ENCODE measurements at places on chromosomes 12 and 14. TPM values are rescaled to one million over a fixed set of nuclear protein-coding genes. Genes with fewer than 3 reads are reported as not detected.

GRCh38 chr12:42325653-42326474 is at the start of the genes PPHLN1 and ZCRB1:
PPHLN1 (plus strand) TSS chr12:42326167; CDS start chr12:42335903, 9,736 bp downstream.
ZCRB1 (minus strand) TSS chr12:42326094; CDS start chr12:42324102, 1,992 bp downstream.
- peak; percentile 71 for DNase-seq

DNA sequence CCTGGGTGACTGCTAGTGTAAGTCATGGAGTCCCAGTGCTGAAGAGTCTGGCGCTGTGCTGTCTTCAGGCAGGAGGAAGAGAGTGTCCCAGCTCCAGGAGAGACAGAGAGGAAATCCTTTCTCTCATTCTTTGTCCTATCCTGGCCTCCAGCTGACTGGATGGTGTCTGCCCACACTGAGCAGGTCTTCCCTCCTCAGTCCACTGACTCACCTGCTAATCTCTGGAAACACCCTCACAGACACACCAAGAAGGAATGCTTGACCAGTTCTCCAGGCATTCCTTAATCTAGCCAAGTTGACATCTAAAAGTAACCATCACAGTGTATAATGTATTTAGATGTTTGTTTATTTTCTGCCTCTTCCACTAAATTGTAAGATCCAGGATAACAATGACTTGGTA is 53.9 kb downstream of the EMP1 start:
- DNase-seq: no peak

- DNase-seq: no peak
Observed at GRCh38 chr12:5996459-5996858, 51.4 kb upstream of the ANO2 start.

DNA sequence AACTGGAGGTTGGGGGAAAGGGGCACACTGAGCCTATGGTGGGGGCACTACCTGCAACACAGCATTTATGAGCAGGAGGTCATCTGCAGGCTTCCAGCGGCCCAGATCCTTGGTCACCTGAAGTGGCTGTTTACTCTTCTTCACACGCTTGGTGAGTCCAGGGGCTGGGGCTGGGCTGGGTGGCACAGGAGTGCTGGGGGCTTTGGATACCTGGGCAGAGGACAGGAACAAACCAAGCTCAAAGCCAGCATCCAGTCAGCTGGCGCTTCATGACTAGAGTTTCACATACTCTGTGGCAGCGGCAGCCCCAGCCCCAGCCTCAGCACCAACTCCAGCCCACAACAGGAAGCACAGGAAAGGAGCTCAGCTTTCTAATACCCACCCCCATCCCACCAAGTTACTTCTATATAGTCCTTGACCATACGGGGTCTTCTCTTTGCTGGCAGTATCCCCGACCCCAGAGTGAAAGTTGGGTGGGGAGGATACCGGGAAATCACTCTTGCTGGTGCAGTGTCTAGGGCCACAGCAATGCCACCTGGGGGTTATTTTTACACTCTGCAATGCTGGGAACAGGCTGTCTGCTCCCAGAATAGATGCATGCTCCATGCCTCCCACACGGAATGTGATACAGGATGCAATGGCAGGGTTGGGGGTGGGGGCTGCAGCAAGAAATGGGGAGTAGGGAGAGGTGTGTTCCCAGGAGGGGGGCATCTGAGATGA is 3.1 kb downstream of the MCRS1 start:
- DNase-seq: no peak

VDR gene
- total RNA-seq: 2.8 TPM

RHNO1 gene
- 4.6 TPM for total RNA-seq

C1QL4 gene
- total RNA-seq: not detected

DNA sequence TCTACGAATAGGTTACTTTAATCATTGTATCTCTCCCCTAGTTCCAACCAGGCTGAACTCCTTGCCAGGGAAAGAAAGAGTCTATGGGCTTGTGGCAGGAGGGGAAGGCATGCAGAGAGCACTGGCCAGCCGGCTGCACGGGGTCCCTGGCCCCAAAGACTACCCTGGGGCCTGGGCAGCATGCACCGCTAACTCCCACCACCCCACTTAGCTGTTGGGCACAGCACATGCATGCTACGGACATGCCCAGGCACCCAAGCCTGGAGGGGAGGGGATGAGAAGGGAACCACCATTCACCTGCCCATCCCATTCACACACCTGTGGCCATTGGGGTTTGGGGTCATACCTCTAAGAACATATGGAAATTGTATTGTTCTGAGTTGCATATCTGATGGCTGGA is 94.1 kb downstream of the PIK3C2G start:
- DNase-seq: no peak

GRCh38 chr14:60277605-60278190 is 28.7 kb downstream of the PPM1A start:
- DNase-seq: no peak

DNA sequence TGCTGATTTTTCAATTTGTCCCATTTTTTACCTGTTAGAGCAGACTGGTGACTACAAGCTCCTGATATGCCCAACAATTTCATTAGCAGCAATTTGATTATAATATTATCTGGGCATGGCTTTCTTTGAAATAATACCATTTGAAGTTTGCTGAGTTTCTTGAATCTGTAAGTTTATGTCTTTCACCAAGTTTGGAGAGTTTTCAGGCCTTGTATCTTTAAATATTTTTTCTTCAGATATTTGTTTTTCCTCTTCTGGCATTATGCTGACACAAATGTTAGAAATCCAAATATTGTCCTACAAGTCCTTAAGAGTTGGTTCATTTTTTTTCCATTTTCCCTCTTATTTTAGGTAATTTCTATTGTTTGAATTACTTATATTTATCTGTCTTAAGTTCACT is 30.4 kb downstream of the SLC2A13 start:
- no peak for DNase-seq

DNA sequence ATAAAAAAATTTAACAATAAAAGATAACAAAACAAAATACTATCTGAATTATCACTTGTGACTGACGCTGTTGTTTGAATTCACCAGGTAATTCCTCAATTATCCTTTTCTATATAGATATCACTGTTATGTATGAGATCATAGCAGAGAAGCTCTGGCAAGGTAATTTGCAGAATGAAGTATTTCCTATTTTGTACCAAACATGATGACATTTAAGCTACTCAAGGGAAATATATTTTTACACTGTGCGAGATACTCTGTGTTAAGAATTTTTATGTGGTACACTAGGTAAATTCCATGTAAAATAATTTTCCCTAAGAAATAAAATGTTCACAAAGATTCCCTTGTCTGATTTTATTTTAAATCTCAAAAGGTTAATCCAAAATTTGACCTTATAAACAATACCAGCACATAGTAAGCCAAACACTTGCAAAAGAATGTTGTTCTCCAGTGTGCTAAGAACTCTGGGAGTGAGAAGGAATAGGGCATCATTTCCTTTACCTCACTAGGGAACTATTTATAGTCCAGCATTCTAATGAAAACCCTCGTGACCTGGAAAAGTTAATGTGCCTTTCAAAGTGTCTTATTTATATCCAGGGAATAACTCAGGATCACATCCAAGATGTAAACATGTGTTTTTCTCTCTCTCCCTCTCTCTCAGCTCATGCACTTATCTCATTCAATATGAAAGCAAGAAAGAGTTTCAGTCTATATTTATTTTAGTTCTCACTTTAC is 115.2 kb upstream of the RAP1B start:
- no peak for DNase-seq

DNA sequence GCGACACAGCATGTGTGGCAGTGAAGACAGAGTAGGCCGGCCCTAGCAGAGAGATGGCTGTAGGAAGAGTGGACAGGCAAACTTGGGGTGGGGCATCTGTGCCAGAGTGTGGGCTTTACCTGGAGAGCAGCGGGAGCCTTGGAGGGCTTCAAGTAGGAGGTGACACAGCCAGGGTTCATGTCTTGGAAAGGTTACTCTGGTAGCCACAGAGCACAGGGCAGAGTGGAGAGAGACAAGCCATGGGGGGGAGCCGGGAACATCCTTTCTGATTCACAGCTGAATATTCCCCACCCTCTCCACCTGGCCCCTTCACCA is 53.5 kb upstream of the DIO3 start:
- no peak for DNase-seq

BICDL1 gene
- 58.6 TPM for total RNA-seq

GRCh38 chr12:25818596-25819390 is 139.7 kb upstream of the RASSF8 start:
- DNase-seq: no peak

GRCh38 chr12:82800185-82800584 is 113.5 kb downstream of the TMTC2 start:
- no peak for DNase-seq

TSPAN19 gene
- total RNA-seq: 2.7 TPM

PPP4R3A gene
- 83.5 TPM for total RNA-seq

DNA sequence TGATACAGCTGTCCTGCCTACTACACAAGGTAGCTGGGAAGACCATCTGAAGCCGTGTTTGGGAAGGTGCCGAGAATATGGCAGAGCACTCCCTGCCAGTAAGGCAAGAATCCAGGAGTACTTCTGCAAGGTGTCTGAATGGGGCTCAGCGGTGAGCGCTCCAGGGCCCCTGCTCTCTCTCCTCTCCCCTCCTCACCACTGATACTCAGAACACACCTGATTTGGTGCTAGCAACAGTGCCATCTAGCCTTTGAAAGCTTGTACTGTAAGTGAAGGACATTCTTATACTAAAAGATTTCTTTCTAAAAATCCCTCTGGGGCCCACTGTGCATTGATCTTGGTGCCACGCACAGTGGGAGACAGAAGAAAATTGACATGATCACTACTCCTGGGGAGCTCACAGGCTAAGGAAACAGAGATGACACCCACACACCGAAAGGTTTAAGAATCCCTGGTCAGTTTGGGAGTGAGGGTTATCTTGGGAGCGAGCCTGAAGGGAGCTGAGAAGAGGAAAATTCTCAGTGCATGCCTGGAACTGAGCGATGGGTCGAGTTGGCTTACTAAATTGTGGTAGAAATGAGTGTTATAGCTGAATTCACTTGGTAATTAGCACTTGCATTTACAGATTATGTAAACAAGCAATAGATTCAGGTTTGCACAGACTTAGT is 216.9 kb downstream of the NTF3 start:
- DNase-seq: no peak

- no peak for DNase-seq
Observed at GRCh38 chr14:53948205-53948884, 8.3 kb downstream of the BMP4 start.

TEX52 gene
- total RNA-seq: not detected

DNA sequence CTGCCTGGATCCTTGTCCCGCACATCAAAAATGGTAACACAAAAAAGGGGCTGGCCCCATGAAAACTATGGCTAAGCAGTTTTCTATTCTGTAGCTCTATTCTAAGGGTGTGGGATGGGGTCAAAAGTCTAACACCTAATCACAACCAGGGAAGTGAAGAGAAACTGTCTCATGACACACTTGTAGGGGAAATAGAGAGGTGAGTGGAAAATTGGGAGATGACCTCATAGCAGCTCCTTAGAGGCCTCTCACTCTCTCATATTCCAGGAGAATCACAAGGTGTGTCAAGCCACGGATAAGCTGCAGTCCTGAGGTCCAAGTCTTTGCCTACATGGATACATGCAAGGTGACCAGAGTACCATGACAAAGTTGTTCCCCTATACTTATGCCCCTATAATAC is 10.7 kb downstream of the KLHL28 start:
- DNase-seq: no peak

DNA sequence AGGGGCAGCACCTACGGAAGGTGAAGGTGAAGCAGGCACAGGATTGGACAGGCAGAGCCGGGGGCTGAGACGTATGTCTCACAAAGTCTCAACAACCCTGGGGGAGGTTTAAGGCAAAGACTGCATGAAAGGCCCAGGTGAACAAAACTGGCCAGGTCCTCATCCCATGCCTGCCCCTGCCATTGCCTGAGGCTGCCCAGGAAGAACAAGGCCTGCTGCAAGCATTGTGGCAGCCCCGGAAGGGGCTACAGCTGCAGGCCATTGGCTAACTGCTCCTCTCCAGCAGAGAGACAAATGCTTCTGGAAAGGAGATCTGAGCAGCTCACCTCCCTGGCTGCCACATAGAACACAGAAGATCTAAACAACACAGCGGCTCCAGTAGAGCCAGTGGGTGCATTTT is 20.4 kb upstream of the TMEM179 start:
- DNase-seq: no peak

DNA sequence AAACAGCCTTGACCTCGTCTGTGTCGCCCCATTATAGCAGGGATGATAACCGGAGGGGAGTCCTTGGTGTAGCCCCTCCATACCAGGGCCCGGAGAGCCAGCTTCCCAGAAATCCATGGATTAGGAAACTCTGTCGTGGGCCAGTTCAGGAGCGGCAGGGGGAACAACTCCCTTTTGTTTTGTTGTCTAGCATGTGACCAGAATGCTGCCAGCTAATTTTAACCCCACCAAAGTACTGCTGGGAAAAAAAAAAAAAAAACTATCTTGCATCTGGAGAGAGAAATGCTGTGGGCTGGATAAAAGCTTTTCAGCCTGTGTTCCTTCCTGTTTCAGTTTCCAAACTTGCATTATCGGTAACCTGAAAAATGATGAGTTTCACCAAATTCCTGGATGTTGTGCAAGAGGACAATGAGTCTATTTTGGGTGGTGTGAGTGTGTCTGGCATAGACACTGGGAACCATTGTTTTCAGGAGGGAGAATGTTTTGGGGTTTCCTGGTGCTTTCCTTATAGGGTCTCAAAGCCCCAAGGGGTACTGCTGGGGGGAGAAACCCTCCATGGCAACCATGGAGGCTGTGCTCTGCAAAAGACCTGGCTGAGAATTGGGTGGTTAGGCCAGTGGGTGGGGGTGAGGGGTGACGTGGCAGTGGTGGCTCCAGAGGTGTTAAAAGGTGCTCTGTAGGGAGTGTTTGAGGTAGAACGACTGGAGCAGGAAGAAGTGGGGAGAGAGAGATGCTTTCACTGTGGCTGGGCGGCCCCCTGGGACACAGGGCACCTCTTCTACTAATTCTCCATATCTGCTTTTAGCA is 14.9 kb upstream of the IRF2BPL start:
- no peak for DNase-seq

DNA sequence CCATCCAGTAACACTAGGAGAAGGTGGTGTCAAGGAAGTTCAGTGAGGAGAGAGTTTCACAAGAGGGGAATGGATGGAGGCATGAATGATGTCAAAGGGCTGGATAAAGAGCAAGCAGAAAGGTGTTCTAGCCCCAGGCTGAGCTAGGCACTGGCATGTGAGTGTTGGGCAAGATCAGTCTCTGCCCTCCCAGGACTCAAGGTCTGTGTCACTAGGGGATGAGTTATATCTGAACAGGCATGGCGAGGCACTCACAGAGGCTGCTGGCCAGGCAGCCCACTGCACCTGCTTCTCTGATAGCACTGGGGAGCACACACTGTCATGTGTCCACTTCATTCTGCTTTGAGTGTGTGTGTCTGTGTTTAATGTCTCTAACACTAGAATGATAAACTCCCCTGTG is 903.8 kb downstream of the BCL11B start:
- DNase-seq: no peak

DNA sequence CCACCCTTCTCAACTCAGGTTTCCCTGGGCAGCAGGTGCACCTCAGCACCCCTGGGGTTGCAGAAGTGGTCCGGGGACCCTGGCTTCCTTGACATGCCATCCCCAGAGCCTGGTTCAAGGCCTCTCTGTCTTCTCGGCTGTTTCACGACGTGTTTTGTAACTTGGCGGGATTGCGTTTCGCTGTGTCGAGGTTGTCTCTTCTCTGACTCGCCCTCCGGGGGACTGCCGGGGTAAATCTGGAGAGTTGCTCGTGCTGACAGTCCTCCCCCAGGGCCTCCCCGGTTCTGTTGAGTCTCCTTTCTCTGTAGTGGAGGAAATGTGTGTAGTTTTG is 25.6 kb downstream of the MEG3 start:
- no peak for DNase-seq

Data from omental fat pad (tissue), 4 donors.